Fibroblast of lung (primary cell): ENCODE measurements at places on chromosomes 6 and 20. TPM values are rescaled to one million over a fixed set of nuclear protein-coding genes. Genes with fewer than 3 reads are reported as not detected.
A peak's percentile ranks its signal among the peaks of the same experiment; 100 is the strongest.

The TMEM200A gene
- 44.2 and 51.7 TPM in 2 replicates for total RNA-seq

The PREX1 gene
- 3.1 and 3.9 TPM in 2 replicates for total RNA-seq

The RBPJL gene
- total RNA-seq, result not detected in 2 replicates

The ADGRF1 gene
- total RNA-seq, result not detected in 2 replicates

The AURKA gene
- total RNA-seq, result 4.9 and 27.7 TPM in 2 replicates

The SULF2 gene
- total RNA-seq, result 9.6 and 28.0 TPM in 2 replicates

The EFCAB8 gene
- under 0.01 and 0.26 TPM in 2 replicates for total RNA-seq

The SIRPB2 gene
- total RNA-seq, result not detected in 2 replicates

The KCNQ5 gene
- 4.6 and 4.9 TPM in 2 replicates for total RNA-seq

DNA sequence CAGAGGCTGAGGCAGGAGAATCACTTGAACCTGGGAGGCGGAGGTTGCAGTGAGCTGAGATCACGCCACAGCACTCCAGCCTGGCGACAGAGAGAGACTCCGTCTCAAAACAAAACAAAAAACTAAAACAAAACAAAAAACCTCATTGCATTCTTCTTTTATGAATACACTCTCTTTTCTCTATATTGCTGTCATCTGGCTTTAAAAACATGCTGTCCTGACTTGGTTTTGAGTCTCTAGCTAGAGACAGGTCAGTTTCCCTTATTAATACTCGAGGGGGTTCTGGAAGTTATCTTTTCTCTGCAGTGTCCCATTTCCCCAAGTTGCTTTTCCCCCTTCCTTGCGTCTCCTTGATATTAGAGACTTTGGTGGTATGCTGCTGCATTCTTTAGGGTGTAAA is 50.9 kb downstream of the RIOK1 start:
- H3K27me3 ChIP-seq, result no peaks in the 10 kb centered on the region
- no peaks in the 10 kb centered on the region for H3K4me1 ChIP-seq
- H3K4me3 ChIP-seq, result no peak overlapping the region
- no peak overlapping the region for H3K27ac ChIP-seq

DNA sequence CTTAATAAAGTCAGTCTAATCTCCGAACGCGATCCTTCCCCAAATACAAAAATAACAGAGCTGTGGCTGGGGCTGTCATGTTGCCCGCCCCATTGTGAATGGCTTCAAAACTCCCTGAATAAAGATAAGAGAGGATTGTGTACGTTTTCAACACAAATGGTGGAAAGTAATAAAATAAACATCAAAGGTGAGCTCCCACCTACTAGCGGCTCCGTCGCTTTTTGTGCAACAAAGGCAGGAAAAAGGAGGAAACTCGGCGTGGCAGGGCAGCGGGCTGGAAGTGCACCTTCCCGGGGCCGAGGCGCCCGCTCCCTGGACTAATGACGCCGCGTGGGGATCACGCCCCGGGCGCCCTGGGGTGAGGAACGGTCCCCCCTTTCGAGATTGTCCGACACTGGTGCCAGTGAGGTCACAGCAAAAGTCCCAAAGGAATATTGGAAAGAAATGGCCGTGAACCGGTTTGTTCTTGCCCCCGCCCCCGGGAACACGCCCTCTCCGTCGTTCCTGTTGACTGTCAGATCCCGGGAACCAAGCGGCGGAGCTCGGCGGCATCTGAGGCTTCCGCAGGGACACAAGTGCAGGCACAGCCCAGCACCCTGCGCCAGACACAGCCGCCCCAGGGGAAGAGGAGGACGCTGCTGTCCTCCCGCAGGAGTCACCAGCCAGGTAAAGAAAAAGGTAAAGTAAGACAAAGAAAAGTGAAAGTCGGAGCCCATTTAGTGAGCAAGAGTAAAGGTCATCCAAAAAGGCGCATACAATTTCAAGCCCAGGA is 1.1 kb upstream of the FOXQ1 start:
- no peaks in the 10 kb centered on the region for H3K36me3 ChIP-seq
- H3K4me3 ChIP-seq, result peak overlapping the region; percentile 89
- peaks cover 4% of the 10 kb centered on the region for H3K4me1 ChIP-seq
- no peak for DNase-seq
- no peaks in the 10 kb centered on the region for H3K27me3 ChIP-seq

- DNase-seq, result no peak
- H3K27me3 ChIP-seq, result no peaks in the 10 kb centered on the region
- H3K36me3 ChIP-seq, result no peaks in the 10 kb centered on the region
- no peak overlapping the region for H3K4me3 ChIP-seq
- no peaks in the 10 kb centered on the region for H3K4me1 ChIP-seq
Observed at GRCh38 chr20:7596541-7596940, 343.7 kb downstream of the HAO1 start.

DNA sequence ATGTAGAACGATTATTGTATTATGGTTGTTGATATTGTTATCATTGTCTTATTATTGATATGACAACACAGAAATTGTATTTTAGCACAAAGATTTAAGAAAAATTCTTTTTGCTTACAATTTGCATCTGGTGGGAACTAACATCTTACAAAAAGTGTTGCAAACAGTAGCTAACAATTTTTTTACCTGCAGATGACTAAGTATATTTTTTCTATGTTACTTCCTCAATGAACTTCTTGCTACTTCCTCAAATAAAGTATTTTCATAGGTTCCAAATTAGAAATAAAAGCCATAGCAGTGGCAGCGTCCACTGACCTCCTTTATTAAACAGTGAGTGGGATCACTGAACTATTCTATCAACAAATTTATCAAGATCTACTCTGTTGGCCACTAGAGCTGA is 847.0 kb downstream of the PHF3 start:
- no peaks in the 10 kb centered on the region for H3K4me1 ChIP-seq
- no peak for DNase-seq
- no peaks in the 10 kb centered on the region for H3K27me3 ChIP-seq
- H3K27ac ChIP-seq, result no peak overlapping the region

GRCh38 chr20:61126369-61127195 is 125.5 kb upstream of the CDH4 start:
- no peaks in the 10 kb centered on the region for H3K27me3 ChIP-seq
- no peak for DNase-seq
- H3K36me3 ChIP-seq, result no peaks in the 10 kb centered on the region
- H3K4me3 ChIP-seq, result no peak overlapping the region

GRCh38 chr6:151109869-151110575 is 129.7 kb upstream of the AKAP12 start:
- DNase-seq, result no peak
- H3K36me3 ChIP-seq, result no peaks in the 10 kb centered on the region
- no peaks in the 10 kb centered on the region for H3K4me1 ChIP-seq
- H3K4me3 ChIP-seq, result no peak overlapping the region

GRCh38 chr20:11890331-11891076 is 27.2 kb upstream of the BTBD3 start:
- H3K4me1 ChIP-seq, result peaks cover 6% of the 10 kb centered on the region
- no peaks in the 10 kb centered on the region for H3K27me3 ChIP-seq
- H3K27ac ChIP-seq, result peak overlapping the region; percentile 76
- peak; percentile 90 for DNase-seq
- H3K4me3 ChIP-seq, result peak overlapping the region; percentile 68

GRCh38 chr6:114452785-114453401 is 110.1 kb upstream of the HS3ST5 start:
- DNase-seq, result no peak
- H3K27me3 ChIP-seq, result no peaks in the 10 kb centered on the region
- no peak overlapping the region for H3K27ac ChIP-seq
- H3K4me1 ChIP-seq, result no peaks in the 10 kb centered on the region

- peak; percentile 56 for DNase-seq
- H3K4me3 ChIP-seq, result no peak overlapping the region
- H3K4me1 ChIP-seq, result peaks cover 27% of the 10 kb centered on the region
- H3K27ac ChIP-seq, result no peak overlapping the region
- no peaks in the 10 kb centered on the region for H3K36me3 ChIP-seq
- no peaks in the 10 kb centered on the region for H3K27me3 ChIP-seq
Observed at GRCh38 chr6:42403421-42403820, 48.3 kb downstream of the TRERF1 start.

GRCh38 chr6:106370639-106371038 is 10.1 kb downstream of the CRYBG1 start:
- no peak overlapping the region for H3K27ac ChIP-seq
- no peaks in the 10 kb centered on the region for H3K4me1 ChIP-seq
- H3K27me3 ChIP-seq, result peaks cover 2% of the 10 kb centered on the region
- no peak overlapping the region for H3K4me3 ChIP-seq
- no peaks in the 10 kb centered on the region for H3K36me3 ChIP-seq

DNA sequence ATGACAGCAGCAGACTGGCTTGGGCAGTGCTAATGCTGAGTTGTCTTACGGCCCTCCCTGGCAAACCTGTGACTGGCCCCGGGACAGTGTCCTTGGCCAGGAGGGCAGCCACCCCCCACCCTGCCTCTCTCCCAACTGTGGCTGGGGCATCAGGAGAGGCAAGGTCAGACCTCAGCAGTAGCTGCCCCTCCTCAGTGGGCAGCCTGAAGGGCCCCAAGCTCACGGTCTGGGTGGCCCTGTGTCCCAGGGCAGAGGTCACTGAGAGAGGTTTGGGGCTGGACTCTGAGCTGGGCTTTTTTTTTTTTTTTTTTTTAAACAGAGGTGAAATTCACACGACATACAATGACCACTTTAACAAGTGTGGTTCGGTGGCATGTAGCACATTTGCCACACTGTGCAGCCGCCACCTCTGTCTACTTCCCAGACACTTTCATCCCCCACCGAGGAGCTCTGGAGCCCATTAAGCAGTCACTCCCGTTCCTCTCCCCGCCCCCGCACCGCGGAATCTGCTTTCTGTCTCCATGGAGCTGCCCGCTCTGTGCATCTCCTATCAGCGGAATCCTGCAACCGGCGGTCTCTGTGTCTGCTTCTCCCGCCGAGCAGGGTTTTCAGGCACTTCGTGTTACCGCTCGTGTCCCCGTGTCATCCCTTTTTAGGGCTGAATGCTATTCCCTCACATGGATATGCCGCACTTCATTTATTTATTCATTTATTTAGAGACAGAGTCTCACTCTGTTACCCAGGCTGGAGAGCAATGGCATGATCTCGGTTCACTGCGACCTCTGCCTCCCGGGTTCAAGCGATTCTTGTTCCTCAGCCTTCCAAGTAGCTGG is 67.9 kb upstream of the GATA5 start:
- DNase-seq, result no peak
- no peaks in the 10 kb centered on the region for H3K36me3 ChIP-seq
- no peaks in the 10 kb centered on the region for H3K27me3 ChIP-seq
- no peak overlapping the region for H3K4me3 ChIP-seq

DNA sequence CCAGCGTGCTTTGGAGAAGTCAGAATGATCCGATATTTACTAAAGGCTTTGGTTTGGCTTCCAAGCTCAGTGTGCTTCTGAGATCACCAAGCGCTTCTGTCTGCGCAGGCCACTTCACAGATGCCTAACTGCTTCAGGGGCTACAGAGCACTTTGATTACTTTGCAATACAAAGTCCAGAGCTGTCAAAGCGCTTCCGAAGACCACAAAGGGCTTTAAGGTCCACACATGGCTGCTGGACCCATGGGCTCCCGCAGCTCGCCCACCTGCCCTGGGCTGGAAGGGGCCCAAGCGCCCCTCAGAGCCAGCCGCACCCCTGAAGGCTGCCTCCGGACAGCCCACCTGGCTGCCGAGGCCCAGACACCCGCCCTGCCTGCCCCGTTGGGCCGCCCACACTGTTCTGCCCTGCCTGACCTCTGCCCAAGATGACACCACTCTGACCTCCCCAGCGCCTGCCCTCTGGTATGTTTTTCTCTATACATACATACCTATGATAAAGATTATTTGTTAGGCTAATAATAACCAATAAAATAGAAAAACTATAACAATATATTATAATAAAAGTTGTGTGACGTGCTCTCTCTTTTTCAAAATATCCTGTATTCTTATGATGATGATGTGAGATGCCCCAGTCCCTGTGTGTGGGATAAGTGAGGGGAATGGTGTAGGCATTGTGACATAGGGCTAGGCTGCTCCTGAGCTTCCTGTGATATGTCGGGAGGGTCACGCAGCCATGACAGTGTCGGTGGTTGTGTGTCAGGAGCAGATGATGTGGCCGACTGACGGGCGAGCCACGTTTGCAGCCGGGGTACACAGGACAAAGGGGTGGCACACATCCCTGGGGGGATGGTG is 22.6 kb downstream of the DYNLT1 start:
- H3K4me3 ChIP-seq, result no peak overlapping the region
- H3K4me1 ChIP-seq, result peaks cover 3% of the 10 kb centered on the region
- no peak overlapping the region for H3K27ac ChIP-seq

GRCh38 chr20:24577271-24577909 is 108.0 kb downstream of the SYNDIG1 start:
- no peak overlapping the region for H3K4me3 ChIP-seq
- no peaks in the 10 kb centered on the region for H3K36me3 ChIP-seq
- no peak overlapping the region for H3K27ac ChIP-seq
- no peaks in the 10 kb centered on the region for H3K4me1 ChIP-seq
- no peaks in the 10 kb centered on the region for H3K27me3 ChIP-seq
- no peak for DNase-seq

GRCh38 chr6:88167352-88167937 is 1.3 kb upstream of the CNR1 start:
- H3K27ac ChIP-seq, result no peak overlapping the region
- no peaks in the 10 kb centered on the region for H3K4me1 ChIP-seq
- H3K27me3 ChIP-seq, result peaks cover 33% of the 10 kb centered on the region
- H3K36me3 ChIP-seq, result no peaks in the 10 kb centered on the region

- H3K27ac ChIP-seq, result no peak overlapping the region
- H3K36me3 ChIP-seq, result no peaks in the 10 kb centered on the region
- no peaks in the 10 kb centered on the region for H3K27me3 ChIP-seq
- DNase-seq, result no peak
- H3K4me1 ChIP-seq, result peaks cover 12% of the 10 kb centered on the region
- no peak overlapping the region for H3K4me3 ChIP-seq
Observed at GRCh38 chr6:14772188-14772587, 473.7 kb upstream of the JARID2 start.

DNA sequence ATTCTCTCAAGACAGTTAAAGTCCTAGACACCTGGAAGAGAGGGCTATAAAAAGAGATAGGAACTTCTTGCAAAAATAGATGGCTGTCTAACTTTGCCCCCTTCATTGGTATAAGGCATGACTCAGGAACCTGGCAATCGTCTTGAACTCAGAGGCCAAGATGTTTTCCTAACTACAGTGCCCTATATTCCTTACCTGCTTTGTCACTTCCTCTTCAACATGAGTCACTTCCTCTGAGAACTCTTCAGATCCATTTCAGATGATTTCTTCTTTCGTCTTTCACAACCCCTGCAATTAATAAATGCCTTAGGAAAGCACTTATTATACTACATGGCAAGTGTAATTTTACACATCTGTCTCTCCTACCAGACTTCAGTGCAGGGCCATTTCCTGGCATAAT is 83.5 kb downstream of the HAO1 start:
- H3K4me3 ChIP-seq, result no peak overlapping the region
- H3K36me3 ChIP-seq, result no peaks in the 10 kb centered on the region
- no peaks in the 10 kb centered on the region for H3K27me3 ChIP-seq
- H3K27ac ChIP-seq, result no peak overlapping the region
- DNase-seq, result peak; percentile 77
- peaks cover 2% of the 10 kb centered on the region for H3K4me1 ChIP-seq

DNA sequence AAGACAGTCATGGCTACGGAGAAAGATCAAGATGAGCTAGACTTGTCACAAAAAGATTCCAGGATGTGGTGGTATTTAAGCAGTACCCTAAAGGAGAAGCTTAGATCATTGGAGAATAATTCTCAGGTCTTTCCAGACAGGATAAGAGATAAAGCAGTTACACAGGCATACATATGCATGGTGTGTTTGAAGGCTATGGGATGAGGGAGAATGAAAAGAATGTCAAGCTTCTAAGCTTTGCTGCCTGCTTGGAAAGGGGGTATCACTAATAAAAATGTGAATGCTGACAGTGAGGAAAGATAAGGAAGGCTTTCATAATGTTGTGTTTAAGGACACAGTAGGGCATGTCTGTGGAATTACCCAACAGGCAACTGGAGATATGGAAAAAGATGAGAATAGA is 28.1 kb downstream of the RWDD2A start:
- H3K4me1 ChIP-seq, result no peaks in the 10 kb centered on the region
- H3K27ac ChIP-seq, result no peak overlapping the region
- H3K27me3 ChIP-seq, result no peaks in the 10 kb centered on the region
- no peak overlapping the region for H3K4me3 ChIP-seq

- no peaks in the 10 kb centered on the region for H3K36me3 ChIP-seq
- no peak overlapping the region for H3K4me3 ChIP-seq
- H3K27me3 ChIP-seq, result peaks cover 44% of the 10 kb centered on the region
- no peak overlapping the region for H3K27ac ChIP-seq
- no peak for DNase-seq
- H3K4me1 ChIP-seq, result no peaks in the 10 kb centered on the region
Observed at GRCh38 chr6:35209081-35209480, 4.7 kb upstream of the SCUBE3 start.
